ENCODE measurements at places on chromosomes 2 and 18. TPM values are rescaled to one million over a fixed set of nuclear protein-coding genes. Genes with fewer than 3 reads are reported as not detected.

DNA sequence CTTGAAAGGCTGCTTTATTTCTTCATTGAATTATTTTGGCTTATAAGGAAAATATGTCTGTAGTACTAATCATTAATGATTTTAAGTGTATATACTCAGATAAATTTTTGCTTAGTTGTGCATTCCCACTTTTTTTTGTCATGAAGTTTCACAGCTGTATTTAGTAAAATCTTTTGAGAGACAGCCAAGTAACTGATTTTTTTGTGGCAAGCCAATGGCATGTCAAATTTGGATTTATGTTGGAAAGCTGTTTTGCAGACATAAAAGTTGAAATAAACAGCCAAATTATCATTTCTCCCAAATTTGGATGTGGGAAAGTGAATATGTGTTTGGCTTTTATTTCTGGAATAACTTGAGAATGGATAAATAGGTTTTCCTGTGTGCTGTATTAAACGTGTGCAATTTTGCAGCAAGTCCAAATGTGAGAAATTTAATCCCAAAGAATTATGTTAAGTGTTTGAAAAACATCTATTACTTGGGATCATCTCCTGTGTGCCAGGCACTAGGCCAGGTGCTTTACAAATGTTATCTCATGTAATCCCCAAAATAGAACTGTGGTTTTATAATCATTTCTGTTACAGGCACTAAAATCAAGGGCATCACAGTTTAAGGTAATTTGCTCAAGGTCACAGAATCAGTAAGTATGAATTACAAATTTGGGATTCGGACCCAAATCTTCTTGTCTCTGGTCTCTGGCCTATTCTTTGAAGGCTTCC is 160.4 kb downstream of the PTPRM start:
- DNase-seq: no peak

The TCF7L1 gene
- total RNA-seq: not detected

- DNase-seq: no peak
Measured at GRCh38 chr2:190530248-190530900, 4.1 kb downstream of the NEMP2 start.

- DNase-seq: no peak
Measured at GRCh38 chr18:27843783-27844777, 332.9 kb downstream of the CDH2 start.

Measured in activated naive CD8-positive, alpha-beta T cell treated with anti-CD3 and anti-CD28 coated beads, Interleukin-2, amount 10 ng/mL, durations not matched to agents 7 days and 5 days (primary cell).